ENCODE measurements at places on chromosomes 4 and X. TPM values are rescaled to one million over a fixed set of nuclear protein-coding genes. Genes with fewer than 3 reads are reported as not detected.

- no peaks in the 10 kb centered on the region for H3K4me1 ChIP-seq
- no peak overlapping the region for H3K4me3 ChIP-seq
- H3K27ac ChIP-seq = no peak overlapping the region
- DNase-seq = no peak
- H3K27me3 ChIP-seq = no peaks in the 10 kb centered on the region
Measured at GRCh38 chr4:16931339-16932305, 33.2 kb upstream of the LDB2 start.

DNA sequence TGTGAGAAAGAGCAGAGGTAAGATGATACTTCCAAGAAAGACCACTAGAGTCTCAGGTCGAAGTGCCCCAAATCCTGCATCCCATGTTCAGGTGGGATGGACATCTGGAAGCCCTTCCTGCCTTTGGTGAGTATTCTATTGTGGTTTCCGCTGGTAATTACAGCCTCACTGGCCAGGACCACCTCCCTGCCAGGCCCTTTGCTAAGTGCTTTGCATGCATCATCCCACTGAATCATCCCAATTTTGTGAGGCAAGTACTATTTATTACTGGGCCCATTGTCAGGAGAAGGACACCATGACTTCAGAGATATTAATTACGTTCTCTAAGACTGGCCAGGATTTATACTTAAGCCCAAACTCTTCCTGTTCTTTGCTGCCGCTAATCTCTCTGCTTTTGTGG, 10.7 kb upstream of the PASD1 start:
- no peak overlapping the region for H3K4me3 ChIP-seq
- no peaks in the 10 kb centered on the region for H3K36me3 ChIP-seq
- no peak overlapping the region for H3K27ac ChIP-seq
- no peak for DNase-seq

- DNase-seq = no peak
- H3K4me3 ChIP-seq = no peak overlapping the region
- H3K36me3 ChIP-seq = no peaks in the 10 kb centered on the region
- no peaks in the 10 kb centered on the region for H3K27me3 ChIP-seq
- no peak overlapping the region for H3K27ac ChIP-seq
Measured at GRCh38 chr4:68076194-68076593, 53.5 kb downstream of the TMPRSS11F start.

DNA sequence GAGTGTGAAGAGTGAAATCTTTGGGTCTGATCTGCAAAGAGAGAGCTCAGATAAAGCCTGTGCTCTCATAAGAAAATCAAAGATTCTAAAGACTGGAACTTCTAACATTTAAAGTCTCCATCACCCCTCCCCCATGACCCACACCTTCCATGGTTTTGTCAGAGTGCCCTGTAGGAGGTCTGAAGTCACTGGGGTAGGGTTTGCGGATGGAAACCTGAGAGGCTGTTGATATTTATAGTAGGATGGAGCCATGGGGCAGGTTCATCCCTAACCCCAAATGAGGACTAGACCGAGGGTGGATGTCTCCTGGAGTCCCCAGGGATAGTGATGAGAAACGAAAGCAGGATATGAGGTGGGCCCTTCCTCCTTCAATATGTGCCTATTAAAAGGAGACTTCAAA, 28.4 kb upstream of the NLGN4X start:
- no peaks in the 10 kb centered on the region for H3K36me3 ChIP-seq
- H3K27ac ChIP-seq = no peak overlapping the region
- H3K4me1 ChIP-seq = no peaks in the 10 kb centered on the region
- H3K4me3 ChIP-seq = no peak overlapping the region

GRCh38 chr4:89488736-89489135, 181.1 kb upstream of the GPRIN3 start:
- no peak overlapping the region for H3K27ac ChIP-seq
- H3K4me1 ChIP-seq = no peaks in the 10 kb centered on the region
- no peak overlapping the region for H3K4me3 ChIP-seq
- H3K27me3 ChIP-seq = no peaks in the 10 kb centered on the region
- no peaks in the 10 kb centered on the region for H3K36me3 ChIP-seq
- no peak for DNase-seq

DNA sequence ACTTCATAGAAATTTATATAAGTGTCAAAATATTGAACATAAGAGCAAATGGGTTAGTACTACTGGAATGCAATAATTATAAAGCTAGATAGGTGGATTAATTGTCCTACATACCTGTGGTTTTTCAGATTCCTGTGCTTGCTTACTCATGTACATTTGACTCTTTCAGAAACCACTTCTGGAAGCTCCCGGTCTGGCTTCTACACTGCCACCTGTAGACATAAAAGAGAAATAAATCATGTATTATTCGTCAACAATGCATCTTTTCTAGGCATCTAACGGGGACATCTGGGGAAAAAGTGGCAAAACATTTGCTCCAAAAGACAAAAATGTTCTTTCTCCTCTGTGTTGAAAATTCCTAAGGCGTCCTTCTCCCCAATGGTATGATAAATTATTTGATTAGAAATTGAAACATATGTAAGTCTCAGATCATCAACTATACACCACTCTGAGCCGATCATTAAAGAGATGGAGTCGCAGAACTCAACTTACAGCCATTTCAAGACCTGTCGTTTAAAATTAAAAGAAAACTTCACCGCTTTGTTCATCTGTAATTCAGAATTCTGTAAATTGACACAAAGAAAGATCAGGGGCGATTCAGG, 648.7 kb upstream of the DIPK2B start:
- peaks cover 34% of the 10 kb centered on the region for H3K4me1 ChIP-seq
- H3K27me3 ChIP-seq = no peaks in the 10 kb centered on the region
- DNase-seq = no peak
- H3K36me3 ChIP-seq = peaks cover 30% of the 10 kb centered on the region

AWAT2 gene
- not detected for total RNA-seq

GLUD2 gene
- 0.71 TPM for total RNA-seq

DDX53 gene
- total RNA-seq = not detected

MYL5 gene
- 35.0 TPM for total RNA-seq

GAGE12J gene
- total RNA-seq = not detected

TLR10 gene
- total RNA-seq = not detected

CT45A1 gene
- not detected for total RNA-seq

SSR4 gene
- 281 TPM for total RNA-seq

SSX1 gene
- not detected for total RNA-seq

Data from activated T-helper 1 cell treated with anti-CD3 and anti-CD28 coated beads, Interleukin-12 subunit alpha, Interleukin-12 subunit beta, Interleukin-2, Interleukin-4 antibody, amounts not matched to agents 30 ng/mL and 10 ng/mL and 1 ng/mL, durations not matched to agents 14 hours and 24 hours and 36 hours (primary cell).